Umbilical cord (tissue), 2 donors: ENCODE measurements at places on chromosomes 3 and 15. TPM values are rescaled to one million over a fixed set of nuclear protein-coding genes. Genes with fewer than 3 reads are reported as not detected.

- DNase-seq, result peak; percentile 11
Measured at GRCh38 chr3:13419505-13420044, 547 bp downstream of the NUP210 start.

- DNase-seq, result no peak
Measured at GRCh38 chr3:50256978-50257890, 11.7 kb upstream of the SEMA3B start.

DNA sequence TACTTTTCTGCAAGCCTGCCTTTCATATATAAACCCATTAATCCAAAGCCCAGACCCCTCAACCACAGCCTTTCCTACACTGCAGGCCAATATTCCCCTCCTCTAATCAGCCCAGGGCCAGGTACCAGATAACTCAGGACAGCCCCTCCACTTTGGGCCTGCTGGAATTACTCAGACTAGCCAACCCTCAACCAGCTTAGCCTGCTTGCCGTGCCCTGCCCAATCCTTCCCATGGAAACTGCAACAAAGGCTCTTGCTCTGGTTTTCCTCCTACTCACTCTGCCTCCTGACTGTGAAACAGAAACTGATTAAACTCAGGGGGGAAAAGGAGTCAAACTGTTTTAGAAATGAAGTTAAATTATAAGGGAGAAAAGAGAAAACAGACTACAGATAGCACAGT, 248.1 kb downstream of the KLF13 start:
- DNase-seq, result peak; percentile 56

GRCh38 chr3:132265028-132265427, 52.2 kb upstream of the ACP3 start:
- no peak for DNase-seq

DNA sequence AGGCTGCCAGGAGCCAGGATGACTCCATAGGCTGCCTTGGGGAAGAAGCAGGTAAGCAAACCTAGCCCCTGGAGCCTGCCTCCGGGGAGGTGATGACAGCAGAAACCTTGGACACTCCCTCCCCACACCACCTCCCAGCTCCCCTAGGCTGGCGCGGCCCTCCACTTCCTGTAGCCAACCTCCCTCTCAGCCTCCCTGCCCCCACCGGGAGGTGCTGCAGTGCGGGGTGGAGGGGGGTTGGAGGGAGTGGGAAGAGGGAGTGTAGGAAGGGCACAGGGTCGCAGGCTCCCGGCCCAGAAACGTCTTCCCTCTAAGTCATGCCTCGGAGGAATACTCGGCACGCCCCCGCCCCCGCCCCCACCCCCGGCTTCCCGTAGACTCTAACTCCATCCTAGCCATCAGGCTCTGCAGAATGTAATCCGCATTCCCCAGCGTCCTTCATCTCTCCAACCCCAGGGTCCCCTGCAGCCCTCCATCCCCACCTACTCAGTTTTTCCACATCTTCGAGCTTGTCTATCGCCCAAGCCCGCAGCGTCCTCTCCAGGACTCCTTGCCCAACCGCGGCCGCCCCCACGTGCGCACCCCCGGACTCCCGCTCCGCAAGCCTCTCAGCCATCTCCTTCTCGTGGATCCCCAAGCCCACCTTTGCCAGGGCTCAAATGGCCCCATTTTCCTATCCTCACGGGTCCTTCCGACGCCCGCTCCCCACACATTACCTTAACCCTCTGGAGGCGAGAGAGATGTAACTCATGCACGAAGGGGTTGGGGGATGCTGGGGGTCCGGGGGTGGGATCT, 528 bp downstream of the LPCAT4 start:
- DNase-seq, result peak; percentile 53

DNA sequence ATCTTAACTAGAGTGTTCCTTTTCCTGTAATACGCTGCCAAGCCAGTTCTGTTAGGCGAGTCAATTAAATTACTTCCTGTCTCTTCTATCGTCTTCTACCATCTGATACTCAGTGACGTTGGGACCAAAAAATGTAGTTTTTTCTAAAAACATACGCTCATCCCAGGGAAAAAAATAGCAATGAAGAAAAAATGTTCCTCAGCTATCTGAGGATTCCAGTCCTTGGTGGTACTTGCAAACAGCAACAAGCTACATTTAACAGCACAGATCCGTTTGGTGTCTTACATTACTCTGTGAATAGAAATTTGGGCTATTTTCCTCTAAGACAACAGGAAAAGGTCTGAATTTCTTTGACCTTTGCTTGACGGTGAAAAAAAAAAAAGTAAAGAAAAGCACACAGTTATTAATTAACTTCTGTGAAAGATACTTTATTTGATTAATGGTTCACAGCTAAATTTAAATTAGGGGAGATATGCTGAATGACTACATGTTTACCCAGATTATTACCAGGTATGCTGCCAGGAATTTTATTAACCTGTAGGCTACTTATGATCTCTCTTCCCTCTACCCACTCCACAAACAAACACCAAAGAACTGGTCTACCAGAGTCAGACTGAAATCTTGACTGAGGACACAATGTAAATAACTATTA, 254.4 kb upstream of the ZPLD1 start:
- DNase-seq, result peak; percentile 96

DNA sequence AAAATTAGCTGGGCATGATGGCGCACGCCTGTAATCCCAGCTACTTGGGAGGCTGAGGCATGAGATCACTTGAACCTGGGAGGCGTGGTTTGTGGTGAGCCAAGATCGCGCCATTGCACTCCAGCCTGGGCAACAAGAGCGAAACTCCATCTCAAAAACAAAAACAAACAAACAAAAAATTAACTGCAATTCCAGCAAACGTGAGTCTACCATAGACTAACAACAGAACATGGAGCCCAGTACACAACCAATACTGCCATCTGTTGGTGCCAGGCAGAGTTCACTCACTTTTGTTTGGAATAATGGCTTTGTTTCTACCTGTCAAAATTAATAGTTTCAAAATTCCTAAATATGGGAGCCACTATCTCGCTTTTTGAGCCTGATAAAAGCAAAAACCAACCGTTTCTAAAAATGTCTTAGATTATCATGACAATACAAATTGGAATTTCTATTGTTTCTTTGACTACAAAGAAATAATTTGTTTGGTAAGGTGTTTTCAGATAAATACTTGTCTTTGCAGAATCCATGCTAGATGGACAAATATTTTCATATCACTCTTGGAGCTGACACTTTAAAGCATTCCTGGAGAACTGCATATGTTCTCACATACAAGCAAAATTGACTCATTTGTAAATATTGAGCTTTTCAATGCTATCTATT, 45.0 kb downstream of the GPR176 start:
- DNase-seq, result peak; percentile 7

The CHRNB4 gene
- total RNA-seq, result 0.48 TPM

The GPR87 gene
- 4.1 TPM for total RNA-seq

The HCN4 gene
- total RNA-seq, result 0.72 TPM

The SH3GL3 gene
- 24.8 TPM for total RNA-seq
